ENCODE measurements at places on chromosomes 5 and 9. TPM values are rescaled to one million over a fixed set of nuclear protein-coding genes. Genes with fewer than 3 reads are reported as not detected.

TNC gene
- total RNA-seq, result 31.5 TPM

CCDC192 gene
- total RNA-seq, result 0.09 TPM

- DNase-seq, result no peak
Observed at GRCh38 chr9:16126042-16126441, 573.2 kb downstream of the CCDC171 start.

- DNase-seq, result no peak
Observed at GRCh38 chr5:122730037-122730436, 44.8 kb upstream of the SNX2 start.

All from thymus (tissue), 14 donors.